Breast epithelium (tissue), 4 donors: ENCODE measurements at places on chromosomes 12 and 14.

DNA sequence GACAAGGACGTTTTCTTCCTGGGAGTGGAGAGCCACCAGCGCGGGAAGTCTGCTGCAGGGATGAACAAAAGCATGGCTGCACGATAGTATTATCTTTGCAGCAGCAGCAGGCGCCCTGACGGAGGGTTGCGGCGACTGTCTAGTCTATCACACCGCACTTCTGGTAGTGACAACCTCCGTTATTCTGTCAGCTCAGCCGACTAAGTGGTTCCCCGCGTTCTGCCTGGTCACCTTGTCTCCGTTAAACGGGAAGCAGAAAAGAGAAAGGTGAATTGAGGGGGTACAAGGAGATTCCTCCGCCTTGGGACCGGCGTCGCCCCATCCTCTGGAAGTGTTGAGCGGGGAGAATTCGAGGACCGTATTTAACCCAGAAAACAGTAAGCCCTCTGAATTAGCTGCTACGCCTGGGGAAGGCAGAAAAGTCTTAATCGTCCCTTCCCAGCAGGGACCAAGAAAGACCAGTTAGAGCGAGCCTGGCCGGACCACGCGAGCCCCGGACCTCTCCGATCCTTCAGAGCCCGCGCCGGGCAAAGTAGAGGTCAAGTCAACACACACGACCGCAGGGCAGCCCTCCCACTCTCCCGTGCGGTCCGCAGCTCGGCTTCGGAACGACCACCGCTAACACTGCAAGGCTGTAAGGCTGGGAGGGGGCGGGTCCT is 536 bp upstream of the DAAM1 start:
- H3K36me3 ChIP-seq, result no peaks in the 10 kb centered on the region
- H3K4me3 ChIP-seq, result peak overlapping the region; percentile 92
- DNase-seq, result peak; percentile 34
- no peaks in the 10 kb centered on the region for H3K4me1 ChIP-seq

DNA sequence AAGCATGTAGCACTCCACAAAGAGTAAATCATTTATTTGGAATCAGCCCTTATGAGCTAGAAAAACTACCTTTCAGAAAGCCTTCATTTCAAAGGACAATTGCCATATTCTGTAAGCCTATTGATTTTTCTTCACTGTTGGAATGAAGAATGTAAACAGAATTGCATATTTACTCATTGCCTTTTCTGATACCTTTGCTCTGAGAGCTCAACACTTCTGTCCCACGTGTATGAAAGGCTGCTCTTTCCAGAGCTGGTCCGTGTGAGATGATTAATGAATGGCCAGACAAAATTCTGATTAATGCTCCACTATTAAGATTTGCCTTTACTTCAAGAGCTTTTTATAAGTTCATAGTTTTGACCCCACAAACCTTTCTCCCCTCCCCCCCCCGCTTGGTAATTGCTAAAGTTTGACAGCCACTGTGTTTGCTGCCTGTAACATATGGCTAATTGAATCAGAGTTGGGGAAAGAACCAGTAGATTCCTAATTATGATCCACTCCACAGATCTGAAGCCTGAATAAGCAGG is 63.0 kb upstream of the PLEKHA5 start:
- H3K4me3 ChIP-seq, result no peak overlapping the region
- no peak for DNase-seq
- no peaks in the 10 kb centered on the region for H3K36me3 ChIP-seq
- H3K27me3 ChIP-seq, result no peaks in the 10 kb centered on the region
- no peak overlapping the region for H3K27ac ChIP-seq

DNA sequence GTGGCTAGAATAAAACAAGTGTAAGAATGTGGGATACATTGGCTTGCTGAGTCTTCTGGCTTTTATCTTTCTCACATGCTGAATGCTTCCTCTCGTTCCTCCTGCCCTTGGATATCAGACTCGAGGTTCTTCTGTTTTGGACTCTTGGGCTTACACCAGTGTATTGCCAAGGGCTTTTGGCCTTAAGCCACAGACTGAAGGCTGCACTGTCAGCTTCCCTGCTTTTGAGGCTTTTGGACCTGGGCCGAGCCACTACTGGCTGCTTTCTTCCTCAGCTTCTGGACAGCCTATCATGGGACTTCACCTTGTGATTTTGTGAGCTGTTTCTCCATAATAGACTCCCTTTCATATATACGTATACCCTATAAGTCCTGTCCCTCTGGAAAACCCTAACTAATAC is 300.9 kb upstream of the STXBP6 start:
- no peak for DNase-seq
- no peaks in the 10 kb centered on the region for H3K4me1 ChIP-seq
- no peaks in the 10 kb centered on the region for H3K27me3 ChIP-seq
- H3K36me3 ChIP-seq, result no peaks in the 10 kb centered on the region

GRCh38 chr14:61866932-61867920 is 105.0 kb downstream of the SNAPC1 start:
- no peaks in the 10 kb centered on the region for H3K27me3 ChIP-seq
- H3K4me1 ChIP-seq, result no peaks in the 10 kb centered on the region
- H3K27ac ChIP-seq, result no peak overlapping the region
- H3K4me3 ChIP-seq, result no peak overlapping the region

DNA sequence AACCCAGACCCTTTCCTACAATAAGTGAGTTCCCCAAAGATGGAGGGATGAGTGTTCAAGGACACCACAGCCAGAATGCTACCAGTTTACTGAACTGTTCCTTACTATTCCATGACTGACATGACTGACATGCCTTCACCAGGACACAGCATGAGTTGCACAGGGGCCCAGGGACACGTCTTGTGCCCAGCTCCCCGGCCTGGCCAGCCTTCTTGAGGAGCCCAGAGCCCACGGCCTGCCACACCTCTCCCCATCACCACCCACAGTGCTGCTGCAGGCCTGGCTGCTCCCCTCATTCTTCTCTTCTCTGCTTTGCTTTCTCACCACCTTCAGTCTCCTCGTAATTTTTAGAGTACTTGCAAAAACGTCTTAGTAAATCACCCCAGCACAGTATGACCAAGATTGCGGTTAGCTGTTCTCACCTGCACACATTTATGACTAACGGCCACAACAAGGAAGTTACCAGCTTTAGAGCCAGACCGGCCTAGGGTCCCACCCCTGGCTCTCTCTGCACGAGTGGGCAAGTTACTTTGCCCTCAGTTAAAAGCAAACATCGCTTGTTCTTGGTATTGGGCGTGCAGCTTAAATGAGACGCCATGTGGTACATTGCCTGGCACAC is 18.5 kb downstream of the PPP2R5E start:
- H3K4me3 ChIP-seq, result no peak overlapping the region
- peak overlapping the region; percentile 19 for H3K27ac ChIP-seq
- H3K27me3 ChIP-seq, result no peaks in the 10 kb centered on the region
- H3K36me3 ChIP-seq, result no peaks in the 10 kb centered on the region
- no peaks in the 10 kb centered on the region for H3K4me1 ChIP-seq

DNA sequence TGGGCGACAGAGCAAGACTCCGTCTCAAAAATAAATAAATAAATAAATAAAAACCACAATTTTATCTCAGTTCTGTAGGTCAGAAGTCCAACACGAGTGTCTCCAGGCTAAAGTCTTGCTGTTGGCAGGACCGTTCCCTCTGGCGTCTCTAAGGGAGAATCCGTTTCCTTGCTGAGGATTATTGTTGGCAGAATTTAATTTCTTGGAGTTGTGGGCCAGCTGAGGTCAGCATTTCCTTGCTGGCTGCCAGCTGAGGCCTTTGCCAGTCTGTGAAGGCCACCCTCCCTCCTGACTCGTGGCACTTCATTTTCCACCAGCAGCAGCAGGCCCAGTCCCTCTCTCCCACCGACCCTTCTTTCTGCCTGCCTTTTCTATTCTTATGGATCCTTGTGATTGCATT is 17.2 kb downstream of the PSMC1 start:
- no peaks in the 10 kb centered on the region for H3K4me1 ChIP-seq
- H3K4me3 ChIP-seq, result no peak overlapping the region
- no peaks in the 10 kb centered on the region for H3K27me3 ChIP-seq
- H3K27ac ChIP-seq, result no peak overlapping the region

DNA sequence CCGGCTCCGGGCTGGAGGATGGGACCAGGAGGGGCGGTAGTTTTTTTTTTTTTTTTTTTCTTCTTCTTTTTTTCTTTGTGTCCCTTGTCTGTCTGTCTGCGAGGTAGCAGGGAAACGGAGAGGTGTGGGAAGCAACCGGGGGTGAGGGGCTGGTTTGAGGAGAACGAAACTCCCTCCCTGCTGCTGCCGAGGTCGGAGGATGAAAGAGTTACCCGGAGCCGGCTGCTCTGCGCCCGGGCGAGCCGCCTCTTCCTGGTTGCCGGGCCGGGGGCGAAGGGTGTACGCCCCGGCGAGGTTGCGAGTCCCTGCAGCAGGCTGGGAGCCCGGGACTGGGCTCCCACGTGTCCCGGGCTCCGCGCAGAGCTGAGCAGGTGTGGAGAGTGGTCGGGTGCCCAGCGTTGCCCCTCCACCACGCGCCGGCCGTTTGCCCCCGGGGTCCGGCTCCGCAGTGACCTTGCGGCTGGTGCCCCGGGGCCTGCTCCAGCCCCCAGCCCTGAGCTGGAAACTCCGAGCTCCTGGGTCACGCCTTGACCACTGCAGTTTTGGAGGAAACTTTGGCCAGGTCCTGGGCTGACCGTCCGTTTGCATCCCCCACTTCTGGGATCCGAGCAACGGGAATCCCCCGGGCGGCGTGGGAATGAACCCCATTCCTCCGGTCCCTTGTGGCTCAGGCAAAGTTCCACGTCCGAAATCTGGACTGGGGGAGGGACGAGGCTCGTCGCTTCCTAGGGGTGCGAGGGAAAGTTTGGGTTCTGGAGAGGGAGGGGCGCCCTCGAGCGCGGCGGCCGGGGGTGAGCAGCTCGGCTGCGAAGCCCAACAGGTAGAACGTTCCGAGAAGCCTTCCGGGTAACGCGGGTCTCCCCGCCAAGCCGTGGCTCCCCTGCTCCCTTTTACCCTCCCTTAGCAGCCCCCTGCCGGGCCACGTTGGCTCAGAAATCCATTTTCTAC is 1.3 kb downstream of the CHST11 start:
- H3K36me3 ChIP-seq, result no peaks in the 10 kb centered on the region
- H3K4me1 ChIP-seq, result no peaks in the 10 kb centered on the region
- H3K4me3 ChIP-seq, result peak overlapping the region; percentile 86
- DNase-seq, result no peak

DNA sequence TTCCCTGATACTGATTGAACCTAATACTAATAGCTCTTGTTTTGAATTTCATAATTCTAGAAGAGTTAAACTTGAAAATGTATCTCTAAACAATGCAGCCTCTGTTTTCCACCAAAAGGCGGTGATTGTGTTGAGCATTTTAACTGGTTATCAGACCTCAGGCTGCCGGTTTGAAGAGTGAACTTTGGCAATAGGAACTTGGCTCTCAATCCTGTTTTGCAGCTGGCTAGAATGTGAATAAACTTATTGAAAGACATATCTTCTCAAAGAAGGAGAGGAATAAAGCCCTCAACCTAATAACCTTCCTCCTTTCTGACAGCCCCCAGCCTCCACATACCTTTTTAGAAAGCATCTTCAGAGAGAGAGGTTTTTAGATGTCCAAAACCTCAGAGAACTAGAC is 105.4 kb downstream of the SRGAP1 start:
- no peak for DNase-seq
- H3K27me3 ChIP-seq, result no peaks in the 10 kb centered on the region
- H3K4me3 ChIP-seq, result peak overlapping the region; percentile 23
- H3K4me1 ChIP-seq, result peaks cover 5% of the 10 kb centered on the region
- H3K36me3 ChIP-seq, result no peaks in the 10 kb centered on the region
- peak overlapping the region; percentile 69 for H3K27ac ChIP-seq

- no peaks in the 10 kb centered on the region for H3K27me3 ChIP-seq
- no peak overlapping the region for H3K27ac ChIP-seq
- DNase-seq, result no peak
- H3K4me1 ChIP-seq, result no peaks in the 10 kb centered on the region
These were observed 41.0 kb upstream of the PLEKHG3 start for GRCh38 chr14:64663174-64663573.

DNA sequence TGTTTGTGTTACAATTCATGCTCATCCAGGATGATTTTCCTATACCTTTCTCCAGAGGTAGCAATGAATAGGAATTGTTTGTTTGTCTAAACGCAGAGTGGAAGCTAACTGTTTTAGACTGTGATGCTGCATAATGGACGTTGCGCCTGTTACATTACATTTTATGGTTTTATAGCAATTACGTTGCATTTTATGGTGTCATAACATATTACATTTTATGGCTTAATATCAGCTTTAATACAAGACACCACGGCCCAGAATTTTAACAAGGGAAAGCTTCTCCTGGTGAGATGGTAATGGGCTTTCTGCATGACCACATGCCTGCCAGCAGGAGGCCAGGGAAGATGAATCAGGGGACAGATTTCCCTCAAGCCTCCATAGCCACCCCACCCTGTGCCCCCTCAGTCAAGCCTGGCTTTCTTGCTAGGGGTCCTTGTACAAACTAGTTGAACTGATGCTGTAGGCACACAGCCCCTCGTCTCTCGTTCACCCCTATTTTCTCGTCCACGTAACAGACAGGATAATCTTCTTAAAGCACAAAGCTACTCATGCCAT is 56.5 kb downstream of the HSPB8 start:
- H3K4me1 ChIP-seq, result no peaks in the 10 kb centered on the region
- H3K36me3 ChIP-seq, result no peaks in the 10 kb centered on the region
- H3K4me3 ChIP-seq, result no peak overlapping the region
- DNase-seq, result no peak
- no peaks in the 10 kb centered on the region for H3K27me3 ChIP-seq

DNA sequence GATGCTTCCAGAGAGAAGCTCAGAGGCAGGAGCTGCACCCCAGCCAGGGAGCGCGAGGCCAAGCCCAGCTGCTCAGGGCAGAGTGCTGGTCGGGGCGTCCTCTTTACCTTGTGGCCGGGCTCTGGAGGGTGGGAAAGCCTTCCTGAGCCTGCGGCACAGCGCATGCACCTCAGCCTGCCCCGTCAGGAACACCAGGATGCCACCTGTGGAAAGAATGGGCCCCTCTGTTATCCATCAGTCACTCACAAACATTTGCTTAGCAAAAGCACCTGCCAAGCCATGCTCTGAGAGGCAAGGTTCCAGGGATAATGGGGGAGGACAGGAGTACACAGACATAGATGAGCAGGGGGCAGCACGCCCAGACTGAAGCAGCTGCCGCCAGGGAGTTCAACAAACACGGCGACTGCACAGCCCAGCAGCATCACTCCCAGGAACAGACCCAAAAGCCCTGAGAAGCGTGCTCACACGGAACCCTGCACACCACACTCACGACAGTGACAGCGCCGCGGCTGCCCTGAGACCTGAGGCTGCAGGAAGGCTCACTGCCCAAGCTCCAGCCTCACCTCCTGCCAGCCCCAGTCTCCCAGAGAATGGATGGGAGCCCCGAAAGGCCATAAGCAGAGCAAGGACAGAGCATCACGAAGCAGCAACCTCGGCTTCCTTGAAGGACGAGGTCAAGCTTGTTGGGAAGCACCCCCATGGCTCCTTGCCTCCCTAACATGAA is 21.8 kb downstream of the DHX37 start:
- H3K27ac ChIP-seq, result no peak overlapping the region
- no peaks in the 10 kb centered on the region for H3K4me1 ChIP-seq
- H3K4me3 ChIP-seq, result no peak overlapping the region
- no peaks in the 10 kb centered on the region for H3K27me3 ChIP-seq
- peaks cover 7% of the 10 kb centered on the region for H3K36me3 ChIP-seq
- DNase-seq, result no peak

- H3K27ac ChIP-seq, result no peak overlapping the region
- H3K27me3 ChIP-seq, result no peaks in the 10 kb centered on the region
- DNase-seq, result no peak
- H3K4me3 ChIP-seq, result no peak overlapping the region
- no peaks in the 10 kb centered on the region for H3K4me1 ChIP-seq
- no peaks in the 10 kb centered on the region for H3K36me3 ChIP-seq
These were observed 9.8 kb downstream of the CCDC85C start for GRCh38 chr14:99593971-99594841.
